ENCODE measurements at places on chromosomes 5 and 9.

- DNase-seq, result no peak
These were observed 688.0 kb upstream of the SEMA6A start for GRCh38 chr5:117262572-117263131.

- no peak for DNase-seq
These were observed 143.6 kb downstream of the MRPS30 start for GRCh38 chr5:44952376-44952775.

DNA sequence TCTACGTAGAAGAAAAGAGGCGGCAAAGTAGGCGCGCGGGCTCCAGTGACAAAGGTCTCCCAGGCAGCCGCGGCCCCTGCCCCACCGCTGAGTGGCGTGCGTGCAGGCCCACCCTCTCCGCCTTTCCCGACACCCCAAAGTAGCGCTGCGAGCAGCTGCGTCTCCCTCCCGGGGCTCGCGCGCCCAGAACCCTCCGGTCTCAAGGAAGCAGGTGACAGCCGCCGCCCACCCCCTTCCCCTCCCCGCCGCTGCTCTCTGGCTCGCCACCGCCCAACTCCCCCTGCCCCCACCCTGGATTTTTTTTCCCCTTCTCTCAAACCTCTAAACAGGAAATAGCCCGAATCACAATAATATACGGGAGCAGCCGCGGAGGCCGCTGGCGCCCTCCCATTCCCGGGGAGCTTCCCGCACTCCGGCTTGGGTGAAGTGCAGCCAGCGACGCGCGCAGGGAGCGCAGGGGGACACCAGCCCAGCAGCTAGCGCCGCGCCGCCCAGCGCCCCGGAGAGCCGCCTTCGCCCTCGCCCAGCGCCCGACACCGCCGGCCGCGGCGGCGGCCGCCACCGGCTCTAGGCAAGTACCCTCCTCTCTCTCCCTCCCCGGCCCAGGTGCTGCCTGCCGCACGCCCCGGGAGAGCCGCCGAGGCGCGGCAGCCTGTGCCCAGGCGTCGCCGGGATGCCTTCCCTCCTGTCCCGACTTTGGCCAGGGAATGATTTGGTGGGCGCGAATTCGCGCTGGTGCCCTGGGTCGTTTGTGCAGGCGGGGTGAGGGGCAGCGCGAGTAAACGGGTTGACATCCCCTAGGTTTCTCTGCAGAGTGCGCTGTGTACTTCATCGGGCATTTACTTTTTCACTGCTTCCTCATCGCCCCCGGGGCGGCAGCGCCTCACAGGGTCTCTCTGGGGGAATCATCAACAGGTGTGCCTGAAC is 52.7 kb upstream of the TJP2 start:
- DNase-seq, result peak; percentile 28

GRCh38 chr5:107184066-107184465 is 486.7 kb downstream of the EFNA5 start:
- no peak for DNase-seq
